ENCODE measurements at places on chromosomes 4 and X. TPM values are rescaled to one million over a fixed set of nuclear protein-coding genes. Genes with fewer than 3 reads are reported as not detected.

Gene MYOZ2
- 748 TPM for total RNA-seq

Gene FGF13
- 0.51 TPM for total RNA-seq

Gene ADRA2C
- 6.9 TPM for total RNA-seq

Gene CLIC2
- 17.0 TPM for total RNA-seq

Gene TECRL
- 1,120 TPM for total RNA-seq

Gene DMRTC1
- total RNA-seq = not detected

Gene SLC10A4
- total RNA-seq = not detected

Gene THOC2
- total RNA-seq = 25.4 TPM

Gene SMIM31
- not detected for total RNA-seq

Gene FTSJ1
- 15.7 TPM for total RNA-seq

Gene GLA
- 12.6 TPM for total RNA-seq

Gene FNIP2
- 46.2 TPM for total RNA-seq

Gene SLC6A14
- total RNA-seq = not detected

Gene SCD5
- total RNA-seq = 5.1 TPM

Gene BCOR
- 16.9 TPM for total RNA-seq

Gene KIT
- 1.5 TPM for total RNA-seq

Gene DOK7
- 35.5 TPM for total RNA-seq

Gene CLDN22
- not detected for total RNA-seq

Gene USP27X
- total RNA-seq = 1.8 TPM

Gene SCML1
- total RNA-seq = 6.7 TPM

Gene STIM2
- total RNA-seq = 9.2 TPM

Gene CFAP97
- 11.3 TPM for total RNA-seq

Gene GLRA3
- not detected for total RNA-seq

Gene N4BP2
- 4.1 TPM for total RNA-seq

Gene LUZP4
- not detected for total RNA-seq

Gene IL2
- total RNA-seq = not detected

Gene TLR2
- total RNA-seq = 4.4 TPM

Gene FAAH2
- total RNA-seq = 0.24 TPM

Data from Right ventricle myocardium inferior (tissue), 1 donor.